ENCODE measurements at places on chromosomes 2 and 18.

- no peak for DNase-seq
Measured at GRCh38 chr18:70368903-70369302, 80.1 kb downstream of the SOCS6 start.

- no peak for DNase-seq
Measured at GRCh38 chr18:3016585-3017297, 3.8 kb upstream of the LPIN2 start.

GRCh38 chr2:128347701-128348539, 29.3 kb upstream of the HS6ST1 start:
- no peak for DNase-seq

GRCh38 chr2:42102024-42102590, 54.3 kb downstream of the PKDCC start:
- peak; percentile 82 for DNase-seq

DNA sequence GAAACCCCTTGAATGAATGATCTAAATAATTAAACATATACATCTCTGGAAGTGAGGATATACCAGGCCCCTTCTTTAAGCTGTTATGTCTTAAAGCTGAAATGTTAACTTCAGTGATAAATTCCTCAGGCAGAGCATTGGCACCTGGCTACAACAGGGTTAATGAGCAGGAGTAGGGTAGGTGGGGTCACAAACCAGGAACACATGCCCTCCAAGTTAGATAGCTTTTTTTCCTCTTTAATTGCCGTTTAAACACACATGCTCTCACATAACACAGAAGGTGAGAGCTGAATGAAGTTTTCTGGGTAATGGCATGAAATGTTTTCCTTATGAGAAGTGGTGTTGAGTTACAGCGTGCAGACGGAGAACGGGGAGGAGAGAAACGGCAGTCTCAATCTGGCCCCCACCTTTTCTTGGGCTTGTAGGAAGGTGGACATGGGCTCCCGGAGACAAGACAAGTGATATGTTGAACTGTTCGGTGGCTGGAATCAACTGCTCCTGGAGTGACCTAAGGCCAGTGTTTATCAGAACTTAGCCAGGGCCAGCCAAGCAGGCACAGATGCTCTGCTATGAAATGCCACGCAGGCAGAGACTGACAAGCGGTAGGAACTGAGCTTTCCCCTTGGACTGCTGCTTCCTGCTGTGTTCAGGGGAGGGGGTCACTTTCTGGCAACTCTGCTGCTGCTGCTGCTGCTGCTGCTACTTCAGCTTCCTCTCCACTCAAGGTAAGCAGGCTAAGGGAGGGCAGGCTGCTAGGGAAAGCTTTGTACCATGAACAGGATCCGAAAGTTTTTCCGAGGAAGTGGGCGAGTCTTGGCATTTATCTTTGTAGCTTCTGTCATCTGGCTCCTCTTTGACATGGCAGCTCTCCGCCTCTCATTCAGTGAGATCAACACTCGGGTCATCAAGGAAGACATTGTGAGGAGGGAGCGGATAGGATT, at the start of gene GALNT5:
GALNT5 (plus strand) TSS at position 394 of the 941 bp plus-strand sequence; CDS start at position 772, 378 bp downstream.
- no peak for DNase-seq

DNA sequence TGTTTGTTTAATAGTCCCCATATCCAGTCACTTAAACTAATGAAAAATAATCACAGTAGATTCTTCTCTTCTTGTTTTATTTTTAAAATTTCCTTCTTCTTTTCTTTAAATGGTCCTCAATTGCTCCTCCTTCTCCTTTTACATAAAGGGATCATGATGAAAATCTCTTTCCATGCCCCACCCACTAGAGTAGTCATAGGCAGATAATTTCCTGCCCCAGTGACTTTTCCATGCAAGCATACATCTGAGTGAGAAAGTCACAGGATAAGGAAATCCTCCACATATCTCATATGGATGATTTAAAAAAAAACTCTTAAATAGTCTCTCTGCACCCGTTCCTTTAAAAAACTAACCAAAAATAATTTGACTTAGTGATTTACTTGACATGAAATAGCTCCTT, 552.3 kb upstream of the SETBP1 start:
- no peak for DNase-seq

DNA sequence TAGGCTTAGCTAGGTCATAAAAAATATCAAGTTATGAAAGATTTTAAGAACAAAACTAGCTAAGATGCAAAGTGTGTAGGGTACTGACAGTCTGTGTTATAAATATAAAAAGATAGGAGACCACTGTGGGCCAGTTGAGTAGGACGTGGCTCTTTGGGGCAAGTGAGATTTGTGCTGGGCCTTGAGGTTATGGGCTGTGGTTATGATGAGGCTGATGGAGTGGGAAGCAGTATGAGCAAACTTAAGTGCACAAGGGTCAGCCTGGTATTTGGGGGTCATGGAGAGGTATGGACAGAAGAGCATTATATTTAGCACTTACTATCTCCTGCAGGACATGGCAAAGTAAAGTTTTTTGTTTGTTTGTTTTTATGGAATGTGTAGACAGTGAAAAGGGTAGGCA, 70.1 kb downstream of the SETBP1 start:
- no peak for DNase-seq

GRCh38 chr2:222440673-222441422, 16.5 kb downstream of the SGPP2 start:
- no peak for DNase-seq

GRCh38 chr18:45782662-45783061, 42.8 kb upstream of the SIGLEC15 start:
- DNase-seq, result no peak

DNA sequence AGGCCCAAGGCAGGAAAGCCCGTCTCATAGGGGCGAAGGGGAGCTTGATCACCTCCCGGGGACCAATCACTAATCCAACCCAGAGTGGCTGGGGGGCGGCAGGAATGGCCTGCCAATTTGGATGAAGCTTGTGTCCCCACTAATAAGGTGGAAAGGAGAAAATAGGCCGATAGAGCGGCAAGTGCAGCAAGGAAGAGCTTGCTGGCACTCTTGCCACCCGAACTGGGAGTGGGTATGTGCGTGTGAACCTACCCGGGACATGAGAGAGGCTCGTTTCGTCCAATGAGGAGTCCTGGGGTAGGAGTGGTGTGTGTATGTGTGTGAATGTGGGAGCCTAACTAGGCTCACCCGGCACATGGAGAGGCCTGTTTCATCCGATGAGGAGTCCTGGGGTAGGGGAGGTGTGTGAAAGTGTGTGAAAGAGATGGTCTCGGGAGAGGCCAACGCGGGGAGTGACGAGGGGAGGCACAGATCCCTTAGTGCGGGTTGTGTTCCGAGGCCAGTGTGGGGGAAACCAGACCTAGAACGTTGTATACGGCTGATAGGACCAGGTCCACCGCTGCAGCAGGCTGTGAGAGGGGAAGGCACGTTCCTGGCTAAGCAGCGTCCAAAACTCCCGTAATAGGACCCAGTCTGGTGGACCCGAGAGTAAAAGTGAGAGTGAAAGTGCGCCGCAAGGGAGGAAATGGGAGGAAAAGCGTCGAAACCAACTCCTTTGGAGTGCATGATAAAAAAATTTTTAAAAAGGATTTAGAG, 47.1 kb upstream of the SELENOI start:
- DNase-seq, result no peak

GRCh38 chr2:231674587-231675338, 33.6 kb upstream of the PTMA start:
- peak; percentile 60 for DNase-seq

DNA sequence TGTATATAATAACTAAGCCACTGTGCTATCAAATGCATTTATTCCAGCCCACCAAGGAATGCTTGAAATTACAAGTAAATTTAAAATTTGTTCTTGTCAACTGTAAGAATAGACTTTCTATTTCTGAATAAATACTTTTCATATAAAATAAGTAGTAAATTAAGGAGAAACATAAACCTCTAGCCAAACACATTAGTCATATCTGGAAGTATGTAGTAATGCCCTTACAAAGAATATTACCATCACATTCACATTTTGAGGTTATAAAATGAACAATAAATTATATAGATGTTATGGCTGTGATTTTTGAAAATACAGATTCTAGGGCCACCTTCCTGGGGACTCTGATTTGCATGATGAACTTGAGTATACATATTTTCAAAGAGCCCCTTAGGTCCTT, 54.7 kb downstream of the SERPINB7 start:
- DNase-seq, result no peak

GRCh38 chr18:61570070-61570469, 236.8 kb downstream of the CDH20 start:
- no peak for DNase-seq

GRCh38 chr18:25349926-25350487, 2.0 kb downstream of the ZNF521 start:
- no peak for DNase-seq

GRCh38 chr2:206642075-206643025, at the start of gene FAM237A:
FAM237A (plus strand) TSS chr2:206642487; CDS start chr2:206644237, 1,750 bp downstream.
- peak; percentile 16 for DNase-seq

GRCh38 chr18:22847392-22847791, 85.7 kb upstream of the RBBP8 start:
- no peak for DNase-seq

- DNase-seq, result no peak
Measured at GRCh38 chr18:75502286-75502685, 74.8 kb upstream of the SMIM21 start.

- DNase-seq, result no peak
Measured at GRCh38 chr2:98706591-98706990, 24.3 kb downstream of the MGAT4A start.

GRCh38 chr2:152447897-152448296, 112.9 kb downstream of the FMNL2 start:
- no peak for DNase-seq

GRCh38 chr2:143034292-143035074, 94.7 kb upstream of the ARHGAP15 start:
- peak; percentile 15 for DNase-seq
